ENCODE measurements at places on chromosomes 11 and 22. TPM values are rescaled to one million over a fixed set of nuclear protein-coding genes. Genes with fewer than 3 reads are reported as not detected.

GRCh38 chr11:110828086-110828485 lies 115.8 kb upstream of the ARHGAP20 start:
- DNase-seq = no peak

DNA sequence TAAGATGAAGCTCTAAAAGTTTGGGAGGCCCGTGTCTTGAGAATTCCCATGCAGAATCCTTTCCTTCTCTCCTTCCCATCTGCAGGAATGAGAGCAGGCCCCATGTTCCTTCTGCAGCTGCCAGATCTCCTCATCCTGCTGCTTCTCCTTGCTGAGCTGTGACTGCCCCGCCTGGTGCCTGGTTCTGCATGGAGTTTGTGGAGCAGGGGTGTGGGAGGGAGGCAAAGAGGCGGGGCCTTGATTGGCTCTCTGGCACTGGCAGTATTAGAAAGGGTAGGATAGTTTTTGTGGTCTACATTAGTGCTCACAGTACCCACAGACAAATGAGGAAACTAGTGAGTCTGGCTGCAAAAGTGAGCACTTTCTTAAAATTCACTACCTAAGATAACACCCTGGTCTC lies 91.1 kb upstream of the CLPB start:
- no peak for DNase-seq

DNA sequence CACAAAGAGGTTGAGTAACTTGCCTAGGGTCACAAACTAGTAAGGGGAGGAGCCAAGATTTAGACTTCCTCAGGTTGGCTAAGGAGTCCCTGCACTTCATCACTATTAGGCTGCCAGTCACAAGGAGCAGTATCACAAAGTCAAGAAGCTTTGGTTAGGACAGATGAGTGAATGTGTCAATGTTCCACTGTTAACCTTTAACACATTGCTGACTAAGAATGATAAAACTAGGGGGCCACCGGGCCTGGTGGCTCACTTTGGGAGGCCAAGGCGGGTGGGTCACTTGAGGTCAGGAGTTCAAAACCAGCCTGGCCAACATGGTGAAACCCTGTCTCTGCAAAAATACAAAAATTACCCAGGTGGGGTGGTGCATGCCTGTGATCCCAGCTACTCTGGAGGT lies 32.0 kb downstream of the TMEM123 start:
- DNase-seq = no peak

DNA sequence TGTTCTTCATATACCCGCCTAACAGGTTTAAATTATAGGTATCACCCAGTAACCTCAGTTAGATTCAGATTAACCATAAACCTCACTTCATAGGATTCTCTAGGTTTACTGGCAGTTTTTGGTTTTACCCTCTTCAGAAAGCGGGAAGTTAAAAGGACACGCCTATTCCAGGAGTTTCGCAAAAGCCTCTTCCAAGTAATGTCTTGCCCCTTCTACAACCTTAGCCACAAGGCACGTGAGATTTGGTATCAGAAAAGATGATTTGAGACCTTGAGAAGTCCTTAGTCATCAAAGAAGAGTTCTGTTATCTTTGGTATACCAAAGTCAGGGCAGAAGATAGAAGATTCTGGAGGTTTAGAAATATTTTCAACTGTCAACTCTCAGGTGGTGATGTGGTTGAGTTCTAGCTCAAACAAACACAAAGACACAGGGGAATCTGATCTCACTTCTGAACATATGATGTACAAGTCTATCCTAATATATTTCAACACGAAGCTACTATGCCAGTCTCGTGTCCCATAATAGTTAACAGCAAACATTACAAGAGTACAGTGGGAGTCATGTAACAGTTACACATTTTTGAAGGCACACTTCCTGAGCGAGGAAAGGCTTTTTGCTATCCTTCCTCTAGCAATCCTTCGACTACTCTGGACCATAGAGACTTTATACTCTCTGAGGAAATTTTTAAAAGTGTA lies 103.5 kb downstream of the USP35 start:
- DNase-seq = no peak

- no peak for DNase-seq
Observed at GRCh38 chr11:22343371-22344032, 5.3 kb downstream of the SLC17A6 start.

GRCh38 chr11:131038597-131038996 lies 122.3 kb upstream of the SNX19 start:
- DNase-seq = no peak

- DNase-seq = no peak
Observed at GRCh38 chr11:125998267-125998666, 52.4 kb downstream of the VSIG10L2 start.

- no peak for DNase-seq
Observed at GRCh38 chr11:1780700-1781592, 17.2 kb upstream of the CTSD start.

DNA sequence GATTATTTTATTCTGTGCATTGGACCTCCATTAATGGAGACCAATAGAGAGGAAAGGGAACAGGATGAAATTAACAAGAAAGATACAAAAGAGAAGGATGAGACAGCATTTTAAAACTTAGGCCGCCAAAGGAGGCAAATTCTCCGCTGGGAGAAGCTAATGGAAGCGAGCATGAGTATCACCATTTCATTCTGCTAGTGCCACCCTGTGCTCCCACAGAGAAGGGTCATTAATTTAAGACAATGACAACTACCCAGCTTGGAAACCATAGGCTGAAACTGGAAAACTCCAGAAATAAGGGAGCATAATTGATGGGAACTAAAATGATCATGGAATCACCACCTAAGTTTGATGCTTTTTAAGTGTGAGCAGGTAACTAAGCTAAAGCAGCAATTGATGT lies 69.2 kb downstream of the SLC36A4 start:
- DNase-seq = no peak

DNA sequence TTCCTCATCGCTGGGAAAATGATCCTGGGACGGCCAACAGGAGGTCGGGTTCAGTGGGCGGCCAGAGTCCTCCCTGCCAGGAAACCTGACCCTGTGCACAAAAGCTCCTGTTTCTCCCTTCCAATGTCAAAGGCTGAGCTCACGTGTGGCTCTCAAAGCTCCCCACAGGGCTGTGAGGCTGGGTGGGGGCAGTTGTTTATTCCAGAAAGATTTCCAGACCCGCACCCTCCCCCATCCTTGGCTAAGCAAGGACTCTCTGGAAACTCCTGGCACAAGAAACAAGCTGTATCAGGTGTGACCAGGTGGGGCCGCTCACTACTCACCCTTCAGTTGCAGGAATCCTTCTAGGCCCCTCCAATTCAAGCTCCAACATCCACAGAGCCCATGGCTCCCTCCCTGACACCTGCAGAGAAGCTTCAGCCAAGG lies 131.9 kb downstream of the SHANK2 start:
- no peak for DNase-seq

- DNase-seq = no peak
Observed at GRCh38 chr22:43957871-43958270, 2.6 kb downstream of the SAMM50 start.

GRCh38 chr11:12777208-12777874 lies 103.1 kb downstream of the TEAD1 start:
- DNase-seq = no peak

- DNase-seq = no peak
Observed at GRCh38 chr11:12506404-12506921, 129.1 kb downstream of the PARVA start.

- no peak for DNase-seq
Observed at GRCh38 chr11:65382804-65383368, 440 bp upstream of the SLC25A45 start.

DNA sequence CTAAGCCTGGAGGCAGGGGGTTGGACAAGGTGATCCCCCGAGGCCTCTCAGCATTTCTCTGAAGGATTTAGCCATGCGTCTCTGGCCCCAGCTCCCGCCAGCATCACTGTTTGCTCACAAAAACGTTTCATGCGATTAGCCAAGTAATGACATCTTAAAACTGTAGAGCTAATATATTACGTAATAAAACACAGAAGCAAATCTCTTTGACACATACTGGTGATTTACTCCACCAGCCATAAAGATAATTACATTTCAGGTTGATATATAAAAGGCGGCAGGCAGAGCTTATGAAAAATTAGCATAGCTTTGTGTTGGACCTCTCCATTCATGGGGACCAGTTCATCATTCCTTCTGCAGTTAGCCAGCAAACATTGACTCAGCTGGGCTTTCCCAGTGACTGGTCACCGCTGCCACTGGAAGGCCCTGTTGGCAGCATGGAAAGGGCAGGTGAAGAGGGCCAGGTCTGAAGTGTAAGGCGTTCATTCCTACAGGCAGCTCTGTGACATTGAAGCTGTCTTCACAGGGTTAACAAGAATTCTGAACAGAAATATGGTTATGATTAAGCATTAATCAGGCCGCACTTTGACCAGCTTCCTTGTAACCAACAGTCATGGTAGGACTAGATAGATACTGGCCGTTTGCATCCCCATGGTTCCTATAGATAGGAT lies 150.3 kb downstream of the NECTIN1 start:
- no peak for DNase-seq

The OR4C46 gene
- polyA plus RNA-seq = not detected

The OR10AG1 gene
- polyA plus RNA-seq = not detected

The TSPAN32 gene
- 5.0 TPM for polyA plus RNA-seq

The BTG4 gene
- polyA plus RNA-seq = not detected

The CCDC87 gene
- 0.27 TPM for polyA plus RNA-seq

The PC gene
- 22.8 TPM for polyA plus RNA-seq

The APOBEC3G gene
- 3.4 TPM for polyA plus RNA-seq

The CAVIN3 gene
- 20.9 TPM for polyA plus RNA-seq

The NXPE1 gene
- polyA plus RNA-seq = not detected

The PKDREJ gene
- polyA plus RNA-seq = 0.45 TPM

The SGSM1 gene
- polyA plus RNA-seq = 0.19 TPM

Measured in muscle of arm (tissue), 14 donors.